ENCODE measurements at places on chromosomes 12 and 14. TPM values are rescaled to one million over a fixed set of nuclear protein-coding genes. Genes with fewer than 3 reads are reported as not detected.

GRCh38 chr14:90534838-90535555, 138.2 kb downstream of the CALM1 start:
- DNase-seq, result no peak

GRCh38 chr12:10018386-10018785, 8.0 kb downstream of the CLEC12B start:
- DNase-seq, result no peak

AJUBA gene
- 1.1 TPM for total RNA-seq

ALX1 gene
- not detected for total RNA-seq

DNA sequence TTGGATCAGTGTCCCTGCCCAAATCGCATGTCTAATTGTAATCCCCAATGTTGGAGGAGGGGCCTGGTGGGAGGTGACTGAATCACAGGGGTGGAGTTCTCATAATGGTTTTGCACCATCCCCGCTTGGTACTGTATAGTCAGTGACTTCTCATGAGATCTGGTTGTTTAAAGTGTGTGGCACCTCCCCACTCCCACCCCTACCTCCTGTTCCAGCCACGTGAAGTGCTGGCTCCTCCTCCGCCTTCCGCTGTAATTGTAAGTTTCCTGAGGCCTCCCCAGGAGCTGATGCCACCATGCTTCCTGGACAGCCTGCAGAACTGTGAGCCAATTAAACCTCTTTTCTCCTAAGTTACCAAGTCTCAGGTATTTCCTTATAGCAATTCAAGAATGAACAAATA, 67.2 kb downstream of the FERMT2 start:
- DNase-seq, result no peak

DNA sequence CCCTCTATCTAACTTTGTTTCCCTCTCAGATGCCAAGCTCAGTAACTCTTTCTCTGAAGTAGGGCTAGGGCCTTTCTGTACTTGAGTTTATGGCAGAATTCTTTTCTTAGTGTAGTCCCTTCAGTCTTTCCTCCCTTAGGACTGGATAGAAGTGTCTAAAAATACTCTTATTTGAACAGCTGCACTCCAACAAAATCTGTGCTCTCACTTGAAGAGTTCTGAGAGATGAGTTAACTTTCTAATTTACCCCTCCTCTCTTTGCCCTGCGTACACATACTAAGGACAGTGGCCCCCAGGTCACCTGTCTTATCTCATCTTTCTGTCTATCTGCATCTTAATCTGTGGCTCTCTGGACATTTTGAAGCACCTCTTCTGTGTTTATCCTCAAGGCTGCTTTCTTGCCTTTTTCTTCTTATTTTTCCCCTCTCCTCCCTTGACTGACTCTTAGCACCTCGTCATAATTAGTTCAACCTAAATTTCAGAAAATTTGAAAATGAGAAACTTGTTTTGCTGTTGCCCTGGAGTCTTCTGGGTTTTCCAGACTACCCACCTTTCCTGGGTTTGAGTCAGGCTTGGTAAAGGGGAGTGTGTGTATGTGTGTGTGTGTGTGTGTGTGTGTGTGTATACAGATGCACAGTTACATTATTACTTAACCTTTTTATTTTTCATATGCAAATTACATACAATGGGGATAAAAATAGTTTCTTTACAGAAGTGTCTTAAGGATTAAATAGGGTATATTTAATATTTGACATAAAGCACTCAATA, 23.9 kb downstream of the NCKAP1L start:
- no peak for DNase-seq

GRCh38 chr12:11652351-11653040, 3.0 kb downstream of the ETV6 start:
- no peak for DNase-seq

DNA sequence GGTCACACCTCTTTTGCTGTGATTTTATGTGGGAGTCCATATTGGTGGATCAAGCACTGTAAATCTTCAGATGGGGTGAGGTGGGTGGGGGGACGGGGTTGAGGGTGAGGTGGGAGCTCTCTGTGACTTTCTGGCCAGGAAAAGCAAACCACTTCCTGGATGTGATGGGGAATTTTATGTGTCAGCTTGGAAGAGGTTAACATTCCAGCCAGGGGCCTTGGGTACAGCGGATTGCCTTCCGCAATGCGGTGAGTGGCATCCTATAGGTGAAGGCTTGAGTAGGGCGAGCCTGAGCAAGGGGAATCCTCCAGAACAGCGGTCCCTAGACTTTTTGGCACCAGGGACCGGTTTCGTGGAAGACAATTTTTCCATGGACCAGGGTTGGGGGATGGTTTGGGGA, 36.2 kb downstream of the DLK1 start:
- DNase-seq, result no peak

BEST3 gene
- total RNA-seq, result 141 TPM

DNA sequence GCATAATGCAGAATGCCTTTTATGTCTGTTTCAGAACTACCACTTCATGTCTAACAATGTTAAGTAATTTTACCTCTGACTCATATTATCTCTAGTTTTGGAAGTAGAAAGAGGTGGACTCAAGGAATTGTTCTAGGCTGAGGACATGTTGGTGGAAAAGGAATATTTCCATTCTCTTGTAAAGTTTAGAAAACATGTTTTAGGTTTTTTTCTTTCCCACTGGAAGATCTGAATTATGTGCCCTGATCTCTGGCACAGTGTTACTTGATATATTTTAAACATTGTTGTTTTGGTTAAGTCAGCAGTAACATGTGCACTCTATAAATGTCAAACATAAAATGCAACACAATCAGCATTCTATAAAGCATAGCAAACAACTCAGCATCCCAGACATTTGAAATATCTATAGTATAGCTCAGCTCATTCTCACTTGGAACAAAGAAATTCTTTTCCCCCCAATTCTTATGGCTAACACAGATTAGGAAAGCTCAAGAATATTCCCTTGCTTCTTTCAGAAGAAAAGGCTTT, 202.3 kb downstream of the STXBP6 start:
- no peak for DNase-seq

ANKRD33 gene
- not detected for total RNA-seq

DNA sequence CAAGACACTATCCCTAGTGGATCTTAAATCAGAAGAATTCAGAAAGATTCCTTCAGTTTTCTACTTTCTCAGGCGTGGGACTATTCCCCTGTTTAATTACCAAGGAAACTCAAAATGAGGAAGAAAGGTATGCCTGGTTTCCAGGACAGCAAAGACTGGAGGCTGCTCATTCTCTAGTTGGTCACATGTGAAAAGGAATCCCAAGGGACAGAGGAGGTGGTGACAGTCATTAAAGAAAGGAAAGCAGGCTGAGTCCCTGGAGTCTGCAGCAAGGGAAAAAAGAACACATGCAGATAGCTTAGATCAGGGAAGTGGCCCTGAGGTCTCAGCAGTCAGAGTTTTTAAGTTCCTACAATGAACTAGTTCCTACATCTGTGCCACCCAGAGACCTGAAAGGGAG, 165.4 kb upstream of the CCDC198 start:
- DNase-seq, result no peak

- no peak for DNase-seq
These were observed 56.4 kb upstream of the OAS1 start for GRCh38 chr12:112850383-112850782.

DNA sequence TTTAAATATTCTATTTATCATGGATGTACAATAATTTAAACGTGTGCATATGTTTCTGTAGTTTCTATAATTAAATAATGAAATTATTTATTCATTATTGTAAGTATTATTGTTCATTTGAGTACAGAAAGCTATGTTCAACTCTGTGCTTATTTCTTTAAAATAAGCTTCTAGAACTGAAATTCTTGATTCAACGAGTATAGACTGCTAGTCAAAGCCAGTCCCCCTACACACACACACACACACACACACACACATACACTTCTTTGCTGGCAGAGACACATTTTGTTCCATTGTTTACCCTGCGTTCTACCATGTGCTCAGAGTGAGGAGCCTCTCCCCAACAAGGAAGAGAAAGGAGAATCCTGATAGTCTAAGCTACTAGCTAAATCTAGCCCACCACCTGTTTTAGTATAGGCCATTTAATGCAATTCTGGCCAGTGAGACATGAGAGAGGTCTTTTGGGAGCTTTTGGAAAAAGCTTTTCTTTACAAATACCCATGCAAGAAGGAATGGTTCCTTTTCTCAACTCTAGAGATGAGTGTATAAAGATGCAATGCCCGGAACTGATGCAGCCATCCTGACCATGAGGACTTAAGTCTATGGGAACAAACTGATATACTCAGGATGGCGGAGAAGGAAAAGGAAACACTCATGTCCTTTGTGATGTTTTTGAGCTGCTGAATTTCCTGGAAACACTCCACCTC, 161.4 kb downstream of the NDUFA12 start:
- no peak for DNase-seq

- DNase-seq, result no peak
These were observed 452.1 kb upstream of the PDE3A start for GRCh38 chr12:19916196-19916753.

DNA sequence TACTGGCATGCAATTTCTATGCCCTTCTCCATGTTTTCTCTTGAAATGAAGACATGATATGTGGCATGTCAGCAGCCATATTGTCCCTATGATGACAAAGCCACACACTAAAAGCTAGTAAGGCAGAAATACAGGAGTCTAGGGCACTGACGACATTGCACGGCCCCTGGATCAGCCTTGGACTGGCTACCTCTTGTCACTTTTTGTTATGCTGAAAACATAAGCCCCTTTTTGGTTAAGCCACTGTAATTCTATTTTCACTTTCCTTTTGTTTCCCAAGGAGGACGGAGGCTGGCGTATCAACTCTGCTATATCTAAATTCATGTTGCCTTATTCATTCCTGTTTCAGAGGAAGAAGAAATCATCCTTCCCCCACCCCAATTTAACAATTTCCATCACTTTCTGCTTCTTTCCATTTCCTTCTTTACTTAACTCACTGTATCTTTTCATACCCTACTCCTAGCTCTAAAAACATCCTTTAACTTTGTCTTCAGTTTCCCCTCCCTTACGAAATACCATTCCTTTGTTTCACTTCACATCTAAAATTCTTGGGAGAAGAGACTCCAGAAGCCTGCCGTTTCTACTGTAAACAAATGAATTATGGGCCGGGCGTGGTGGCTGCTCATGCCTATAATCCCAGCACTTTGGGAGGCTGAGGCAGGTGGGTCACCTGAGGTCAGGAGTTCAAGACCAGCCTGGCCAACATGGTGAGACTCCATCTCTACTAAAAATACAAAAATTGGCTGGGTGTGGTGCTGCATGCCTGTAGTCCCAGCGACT, 364.1 kb downstream of the PCNX1 start:
- no peak for DNase-seq

DNA sequence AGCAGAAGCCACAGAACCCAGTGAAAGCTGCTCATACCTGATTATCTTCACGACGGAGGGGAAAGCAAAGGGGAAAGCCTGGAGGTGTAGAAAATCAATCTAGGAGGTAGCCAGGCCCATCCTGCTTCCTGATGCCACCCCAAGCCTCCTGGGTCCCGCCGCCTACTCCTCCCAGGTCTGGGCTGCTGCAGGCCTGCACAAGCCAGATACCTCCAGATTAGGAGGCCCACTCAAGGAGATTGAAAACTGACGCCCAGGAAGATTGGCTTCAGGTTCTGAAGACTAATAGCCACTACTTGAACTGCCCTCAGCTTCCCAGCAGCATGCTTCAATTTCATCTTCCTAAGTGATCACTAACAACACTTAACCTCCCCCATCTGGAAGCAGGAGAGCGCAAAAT, 87.1 kb downstream of the GCH1 start:
- DNase-seq, result no peak

- DNase-seq, result peak; percentile 83
These were observed 7.4 kb downstream of the LRP1 start for GRCh38 chr12:57135527-57136326.

- DNase-seq, result no peak
These were observed 53.2 kb downstream of the AMN start for GRCh38 chr14:102975662-102976061.

DNA sequence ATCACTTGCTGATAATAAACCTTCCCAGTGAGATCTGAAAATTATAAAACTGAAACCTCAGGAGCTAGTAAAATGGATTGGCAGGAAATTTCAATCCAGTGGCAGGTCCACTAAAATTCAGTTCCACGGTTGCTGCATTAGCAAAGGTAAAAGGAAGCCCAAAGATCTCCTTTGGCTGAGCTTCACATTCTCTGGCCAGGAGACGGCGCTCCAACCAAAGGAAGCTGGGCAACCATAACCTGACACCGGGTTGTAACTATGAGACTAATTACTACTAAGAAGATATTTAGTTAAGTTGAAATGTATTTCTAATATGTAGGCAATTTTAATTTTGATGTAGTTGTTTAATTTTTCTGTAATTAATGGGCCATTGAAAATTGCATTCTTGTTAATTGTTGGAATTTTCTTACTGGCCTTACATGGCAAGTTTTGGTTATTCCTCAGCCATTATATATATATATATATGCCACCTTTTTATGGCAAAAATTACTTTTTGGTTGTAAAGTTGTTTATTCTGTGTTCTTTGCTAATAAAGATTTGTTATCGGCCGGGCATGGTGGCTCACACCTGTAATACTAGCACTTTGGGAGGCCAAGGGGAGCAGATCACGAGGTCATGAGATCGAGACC, 17.0 kb downstream of the OR8S1 start:
- no peak for DNase-seq

DNA sequence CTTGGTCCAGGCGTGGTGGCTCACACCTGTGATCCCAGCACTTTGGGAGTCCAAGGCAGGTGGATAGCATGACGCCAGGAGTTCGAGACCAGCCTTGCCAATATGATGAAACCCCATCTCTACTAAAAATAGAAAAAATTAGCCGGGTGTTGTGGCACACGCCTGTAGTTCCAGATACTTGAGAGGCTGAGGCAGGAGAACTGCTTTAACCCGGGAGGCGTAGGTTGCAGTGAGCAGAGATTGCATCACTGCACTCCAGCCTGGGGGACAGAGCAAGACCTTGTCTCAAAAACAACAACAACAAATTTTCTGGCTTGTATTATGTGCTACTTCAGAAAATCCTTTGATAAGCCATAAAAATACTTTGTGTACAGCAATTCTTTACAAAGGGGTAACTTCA, 41.1 kb downstream of the LARP4 start:
- no peak for DNase-seq

GRCh38 chr12:98437166-98437565, 78.2 kb upstream of the TMPO start:
- DNase-seq, result no peak

DNA sequence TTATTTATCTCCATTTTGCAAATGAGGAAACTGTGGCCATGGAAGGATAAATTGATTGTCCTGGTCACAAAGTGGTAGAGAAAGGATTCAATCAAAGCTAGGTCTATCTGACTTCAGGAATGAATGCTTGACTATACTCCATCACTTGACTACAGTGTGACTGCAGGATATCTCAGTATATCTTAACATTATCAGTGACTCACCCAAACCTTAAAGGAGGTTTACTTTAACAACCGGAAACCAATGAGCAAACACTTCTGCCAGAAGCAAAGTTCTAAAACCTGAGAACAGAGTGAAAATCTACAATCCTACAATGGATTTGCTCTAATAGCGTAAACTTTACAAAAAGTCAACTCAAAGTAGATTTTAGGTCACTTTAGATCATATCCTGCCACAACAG, 277.0 kb downstream of the CEP128 start:
- DNase-seq, result no peak

CCDC88C gene
- total RNA-seq, result 3.2 TPM

- DNase-seq, result no peak
These were observed 438.3 kb downstream of the GXYLT1 start for GRCh38 chr12:41706376-41706775.

All from psoas muscle (tissue), 8 donors.